ENCODE measurements at places on chromosomes 12 and 14.
A peak's percentile ranks its signal among the peaks of the same experiment; 100 is the strongest.

- no peak for DNase-seq
- H3K4me3 ChIP-seq = no peak overlapping the region
- no peaks in the 10 kb centered on the region for H3K36me3 ChIP-seq
- no peaks in the 10 kb centered on the region for H3K4me1 ChIP-seq
- no peak overlapping the region for H3K27ac ChIP-seq
Observed at GRCh38 chr12:102669056-102669455, 188.7 kb upstream of the IGF1 start.

DNA sequence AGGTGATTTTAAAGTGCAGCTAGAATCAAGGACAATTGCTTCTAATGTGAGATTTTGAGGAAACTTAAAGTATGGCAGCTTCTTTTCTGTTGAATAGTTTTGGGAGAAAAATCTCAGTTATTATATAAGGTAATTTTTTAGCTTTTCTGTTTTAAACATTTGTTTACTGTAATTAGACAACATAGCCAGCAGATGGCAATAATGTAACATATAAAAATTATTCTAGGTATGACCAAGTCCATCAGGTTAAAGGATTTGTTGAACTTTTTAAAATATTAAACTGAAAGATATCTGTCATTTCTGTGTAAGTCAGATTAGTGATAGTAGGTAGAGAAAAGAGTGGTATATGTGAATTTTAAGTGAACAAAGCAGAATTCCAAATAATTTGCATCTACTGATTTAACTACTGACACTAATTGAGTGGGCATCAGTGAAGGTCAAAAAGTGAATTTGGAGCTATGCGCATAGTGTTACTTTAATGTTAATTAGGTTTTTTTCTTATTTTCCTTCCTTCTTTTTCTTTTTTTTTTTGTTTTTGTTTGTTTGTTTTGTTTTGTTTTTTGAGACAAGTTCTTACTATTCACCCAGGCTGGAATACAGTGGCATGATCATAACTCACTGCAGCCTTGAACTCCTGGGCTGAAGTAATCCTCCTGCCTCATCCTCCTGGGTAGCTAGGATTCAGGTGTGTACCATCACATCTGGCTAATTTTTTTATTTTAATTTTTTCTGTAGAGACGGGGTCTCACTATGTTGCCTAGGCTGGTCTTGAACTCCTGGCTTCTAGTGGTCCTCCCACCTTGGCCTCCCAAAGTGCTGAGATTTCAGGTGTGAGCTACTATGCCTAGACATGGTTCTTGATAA lies 18.6 kb downstream of the PRORP start:
- no peak for DNase-seq
- peaks cover 11% of the 10 kb centered on the region for H3K36me3 ChIP-seq
- H3K4me3 ChIP-seq = no peak overlapping the region
- H3K27ac ChIP-seq = peak overlapping the region; percentile 44
- H3K27me3 ChIP-seq = no peaks in the 10 kb centered on the region

GRCh38 chr12:6452944-6453630 lies 1.2 kb downstream of the TAPBPL start:
- peak overlapping the region; percentile 100 for H3K4me3 ChIP-seq
- peak overlapping the region; percentile 100 for H3K27ac ChIP-seq
- H3K36me3 ChIP-seq = peaks cover 78% of the 10 kb centered on the region
- no peak for DNase-seq

GRCh38 chr12:107547389-107547788 lies 138.2 kb upstream of the PWP1 start:
- H3K27me3 ChIP-seq = no peaks in the 10 kb centered on the region
- no peak for DNase-seq
- H3K36me3 ChIP-seq = no peaks in the 10 kb centered on the region
- H3K4me1 ChIP-seq = no peaks in the 10 kb centered on the region
- H3K27ac ChIP-seq = no peak overlapping the region

- no peak overlapping the region for H3K27ac ChIP-seq
- H3K4me1 ChIP-seq = no peaks in the 10 kb centered on the region
- H3K4me3 ChIP-seq = no peak overlapping the region
Observed at GRCh38 chr14:104576232-104576969, 3.2 kb upstream of the C14orf180 start.

GRCh38 chr12:68482660-68483059 lies 128.0 kb upstream of the RAP1B start:
- H3K27ac ChIP-seq = peak overlapping the region; percentile 90
- H3K27me3 ChIP-seq = no peaks in the 10 kb centered on the region
- peaks cover 20% of the 10 kb centered on the region for H3K4me1 ChIP-seq
- H3K36me3 ChIP-seq = no peaks in the 10 kb centered on the region
- DNase-seq = peak; percentile 17

DNA sequence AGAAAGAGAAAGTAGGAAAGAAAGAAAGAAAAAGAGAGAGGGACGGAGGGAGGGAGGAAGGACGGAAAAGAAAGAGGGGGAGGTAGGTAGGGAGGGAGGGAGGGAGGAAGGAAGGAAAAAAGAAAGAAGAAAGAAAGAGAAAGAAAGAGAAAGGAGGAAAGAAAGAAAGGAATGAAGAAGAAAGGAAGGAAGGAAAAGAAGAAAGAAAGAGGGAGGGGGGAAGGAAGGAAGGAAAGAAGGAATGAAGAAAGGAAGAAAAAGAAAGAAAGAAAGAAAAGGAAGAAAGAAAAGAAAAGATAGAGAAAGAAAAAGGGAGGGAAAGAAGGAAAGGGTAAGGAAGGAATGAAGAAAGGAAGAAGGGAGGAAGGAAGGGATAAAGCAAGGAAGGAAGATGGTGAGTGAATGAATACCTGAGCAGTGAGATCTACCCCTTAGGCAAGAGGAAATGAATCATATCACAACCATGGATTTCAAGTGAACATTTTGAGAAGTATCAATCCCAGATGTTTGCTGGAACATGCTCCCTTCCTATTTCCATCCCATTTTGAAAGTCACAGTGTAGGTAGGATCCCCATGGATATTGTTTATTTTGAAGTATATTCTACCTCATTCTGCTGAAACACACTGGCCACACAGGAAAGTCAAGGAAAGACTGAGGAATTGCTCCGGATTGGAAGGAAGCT lies 639.4 kb upstream of the TBX3 start:
- no peaks in the 10 kb centered on the region for H3K4me1 ChIP-seq
- H3K36me3 ChIP-seq = no peaks in the 10 kb centered on the region
- H3K27me3 ChIP-seq = no peaks in the 10 kb centered on the region
- H3K4me3 ChIP-seq = no peak overlapping the region
- DNase-seq = no peak

GRCh38 chr12:124831590-124831989 lies 32.1 kb downstream of the SCARB1 start:
- no peaks in the 10 kb centered on the region for H3K4me1 ChIP-seq
- no peaks in the 10 kb centered on the region for H3K36me3 ChIP-seq
- H3K27me3 ChIP-seq = no peaks in the 10 kb centered on the region

- H3K27ac ChIP-seq = peak overlapping the region; percentile 99
- peaks cover 65% of the 10 kb centered on the region for H3K36me3 ChIP-seq
- H3K4me1 ChIP-seq = peaks cover 30% of the 10 kb centered on the region
- DNase-seq = no peak
- no peaks in the 10 kb centered on the region for H3K27me3 ChIP-seq
Observed at GRCh38 chr12:112406519-112407488, 2.6 kb downstream of the RPL6 start.

DNA sequence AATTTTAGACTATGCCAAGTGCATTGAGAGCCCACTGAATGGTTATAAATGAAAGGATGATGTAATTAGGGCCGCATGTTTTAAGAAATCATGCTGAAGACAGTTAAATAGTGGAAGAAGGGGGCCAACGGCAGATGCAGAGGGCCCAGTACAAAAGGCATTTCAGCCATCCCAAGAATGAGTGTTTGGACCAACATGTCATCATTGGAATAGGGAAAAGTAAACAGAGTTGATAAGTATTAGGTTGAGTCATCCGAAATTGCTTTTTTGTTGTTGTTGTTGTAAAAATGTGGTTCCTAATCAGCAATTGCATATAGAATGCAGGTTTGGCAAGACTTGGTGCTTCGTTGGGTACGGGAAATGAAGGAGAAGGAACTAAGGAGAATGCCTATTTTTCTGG lies 29.5 kb downstream of the BMP4 start:
- H3K4me3 ChIP-seq = no peak overlapping the region
- H3K27ac ChIP-seq = no peak overlapping the region
- no peaks in the 10 kb centered on the region for H3K36me3 ChIP-seq
- no peak for DNase-seq
- H3K27me3 ChIP-seq = no peaks in the 10 kb centered on the region

DNA sequence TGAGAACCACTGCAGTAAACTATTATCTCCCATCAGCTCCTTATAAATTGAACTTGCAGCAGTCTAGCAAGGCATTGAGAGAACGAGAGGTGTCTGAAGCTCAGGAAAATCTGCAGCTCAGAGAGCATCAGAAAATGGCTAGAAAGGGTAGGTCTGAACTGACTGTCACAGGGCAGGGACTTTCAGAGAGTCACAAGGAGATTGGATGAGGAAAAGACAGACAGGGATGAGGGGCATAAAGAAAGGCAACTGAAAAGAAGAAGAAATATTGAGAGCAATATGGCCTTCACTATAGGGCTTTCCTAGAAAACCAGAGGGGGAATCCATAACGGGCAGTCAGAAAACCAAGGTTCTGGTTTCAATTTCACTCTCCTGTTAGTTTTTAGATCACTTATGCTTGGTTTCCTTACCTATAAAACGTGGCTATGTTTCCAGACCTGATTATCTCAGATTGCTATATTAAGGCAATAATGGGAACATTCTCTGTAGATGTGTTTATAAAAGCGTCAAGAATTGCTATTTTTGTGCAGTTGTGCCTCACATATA lies 40.9 kb downstream of the PDE6H start:
- no peak overlapping the region for H3K4me3 ChIP-seq
- DNase-seq = no peak
- no peaks in the 10 kb centered on the region for H3K4me1 ChIP-seq
- H3K36me3 ChIP-seq = no peaks in the 10 kb centered on the region

- DNase-seq = no peak
- H3K4me1 ChIP-seq = peaks cover 22% of the 10 kb centered on the region
- H3K36me3 ChIP-seq = peaks cover 15% of the 10 kb centered on the region
- H3K27me3 ChIP-seq = no peaks in the 10 kb centered on the region
- peak overlapping the region; percentile 97 for H3K27ac ChIP-seq
Observed at GRCh38 chr14:92037989-92038388, 1.9 kb downstream of the TRIP11 start.

GRCh38 chr14:95296966-95297365 lies 22.7 kb downstream of the CLMN start:
- no peaks in the 10 kb centered on the region for H3K36me3 ChIP-seq
- no peaks in the 10 kb centered on the region for H3K4me1 ChIP-seq
- H3K27me3 ChIP-seq = peaks cover 82% of the 10 kb centered on the region
- no peak for DNase-seq
- no peak overlapping the region for H3K4me3 ChIP-seq

DNA sequence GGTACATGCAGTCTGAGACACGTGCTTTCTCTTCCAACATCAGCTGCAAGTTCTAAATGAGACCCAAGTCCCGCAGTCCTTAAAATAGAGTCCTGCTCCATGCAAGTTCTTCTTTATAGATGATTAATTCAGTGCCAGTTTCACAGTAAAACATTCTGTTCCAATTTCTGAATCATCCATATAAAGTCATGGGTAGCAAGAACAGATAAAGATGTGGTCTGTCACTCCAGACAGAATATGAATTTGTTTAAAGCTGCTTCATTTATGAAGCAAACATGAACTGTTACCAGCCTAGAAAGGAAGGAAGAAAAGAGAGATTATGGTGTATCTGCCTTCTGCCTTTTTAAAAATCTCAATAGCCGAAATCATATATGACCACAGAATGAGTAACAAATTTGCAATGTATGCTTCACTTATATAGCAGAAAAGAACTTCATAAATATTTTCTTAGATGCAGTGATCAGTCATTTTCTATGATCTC lies 83.3 kb downstream of the KITLG start:
- H3K27ac ChIP-seq = no peak overlapping the region

DNA sequence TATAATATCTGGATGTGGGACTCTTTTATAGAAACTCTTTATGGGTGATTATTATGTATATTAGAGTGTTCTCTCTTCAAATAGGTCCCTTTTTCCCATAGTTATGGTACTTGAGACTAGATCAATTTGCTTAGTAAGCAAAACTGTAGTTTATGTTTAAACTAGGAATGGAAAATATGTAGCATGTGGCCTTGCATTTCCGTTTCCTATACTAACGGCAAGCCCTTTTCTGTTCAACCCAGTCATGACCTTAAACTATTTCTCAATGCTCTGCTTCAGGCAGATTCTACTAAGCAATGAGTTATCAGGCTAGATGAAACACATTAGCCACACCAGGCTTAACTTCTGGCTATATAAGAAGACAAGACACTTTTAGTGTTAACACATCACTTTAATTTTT lies 84.6 kb downstream of the OTOGL start:
- H3K27me3 ChIP-seq = peaks cover 2% of the 10 kb centered on the region
- H3K36me3 ChIP-seq = no peaks in the 10 kb centered on the region
- peaks cover under 1% of the 10 kb centered on the region for H3K4me1 ChIP-seq
- no peak overlapping the region for H3K27ac ChIP-seq

GRCh38 chr12:114443607-114444421 lies 37.9 kb upstream of the TBX5 start:
- H3K36me3 ChIP-seq = no peaks in the 10 kb centered on the region
- no peak overlapping the region for H3K27ac ChIP-seq
- H3K4me1 ChIP-seq = no peaks in the 10 kb centered on the region
- DNase-seq = no peak
- H3K4me3 ChIP-seq = no peak overlapping the region

- H3K4me3 ChIP-seq = no peak overlapping the region
- H3K4me1 ChIP-seq = no peaks in the 10 kb centered on the region
- peaks cover 5% of the 10 kb centered on the region for H3K27me3 ChIP-seq
- H3K36me3 ChIP-seq = no peaks in the 10 kb centered on the region
- no peak for DNase-seq
Observed at GRCh38 chr12:119229837-119230236, 51.1 kb downstream of the HSPB8 start.

- H3K27ac ChIP-seq = no peak overlapping the region
- H3K36me3 ChIP-seq = no peaks in the 10 kb centered on the region
- H3K4me1 ChIP-seq = no peaks in the 10 kb centered on the region
- peaks cover 18% of the 10 kb centered on the region for H3K27me3 ChIP-seq
Observed at GRCh38 chr14:104146651-104147345, 8.4 kb downstream of the KIF26A start.

All from effector memory CD8-positive, alpha-beta T cell (primary cell).